ENCODE measurements at places on chromosomes 7 and 10.

GRCh38 chr10:45422207-45422865 is 48.3 kb downstream of the ALOX5 start:
- DNase-seq = no peak

DNA sequence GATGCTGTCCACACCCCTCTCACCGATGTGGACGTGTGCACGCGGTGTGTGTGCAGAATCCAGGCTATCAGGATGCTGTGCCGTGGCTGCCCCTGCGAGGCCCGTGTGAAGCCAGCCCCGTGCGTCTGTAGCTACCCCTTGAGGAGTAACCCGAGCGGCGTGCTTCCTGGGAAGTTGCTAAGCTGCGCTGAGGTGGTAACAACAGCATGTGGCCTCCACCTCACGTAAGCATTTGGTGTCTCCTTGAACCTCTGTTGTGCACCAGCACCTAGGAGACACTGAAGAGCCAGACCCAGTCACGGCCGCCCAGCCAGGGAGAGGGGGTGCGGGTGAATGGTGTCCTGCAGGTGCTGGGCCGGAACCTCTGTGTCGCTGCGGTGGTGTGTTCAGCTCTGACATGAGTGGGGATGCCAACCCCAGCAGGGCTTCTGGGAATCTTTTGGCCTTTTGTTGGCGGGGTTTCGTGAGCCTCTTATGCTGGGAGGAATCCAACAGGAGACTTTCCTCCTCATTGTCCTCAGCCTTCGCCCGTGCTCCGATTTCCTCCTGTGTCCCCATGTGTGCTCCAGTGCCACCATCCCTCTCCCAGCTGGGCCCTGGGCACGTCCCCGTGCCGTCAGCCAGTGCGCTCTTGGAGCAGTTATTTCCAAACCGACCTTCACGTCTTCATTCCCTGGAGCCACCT is 60.4 kb downstream of the DNAJB6 start:
- DNase-seq = no peak

- no peak for DNase-seq
These were observed 82.4 kb upstream of the NME8 start for GRCh38 chr7:37765872-37766525.

DNA sequence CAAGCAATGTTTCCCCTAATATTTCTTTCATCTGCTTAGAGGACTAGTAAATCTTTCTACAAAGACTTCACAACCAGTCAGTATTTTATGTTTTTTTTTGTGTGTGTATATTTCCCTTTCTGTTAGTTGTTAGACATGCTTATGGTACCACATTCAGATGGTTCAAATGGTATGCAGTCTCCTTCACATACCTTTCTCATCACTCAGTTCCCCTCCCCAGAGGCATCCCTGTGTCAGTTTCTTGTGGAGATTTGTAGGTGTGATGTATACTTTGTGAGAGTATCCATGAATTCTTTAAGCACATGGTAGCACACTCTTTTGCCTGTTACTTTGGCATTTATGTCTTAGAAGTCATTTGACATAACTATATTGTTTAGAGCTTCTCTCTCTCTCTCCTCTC is 4.4 kb downstream of the ZNF485 start:
- DNase-seq = no peak

DNA sequence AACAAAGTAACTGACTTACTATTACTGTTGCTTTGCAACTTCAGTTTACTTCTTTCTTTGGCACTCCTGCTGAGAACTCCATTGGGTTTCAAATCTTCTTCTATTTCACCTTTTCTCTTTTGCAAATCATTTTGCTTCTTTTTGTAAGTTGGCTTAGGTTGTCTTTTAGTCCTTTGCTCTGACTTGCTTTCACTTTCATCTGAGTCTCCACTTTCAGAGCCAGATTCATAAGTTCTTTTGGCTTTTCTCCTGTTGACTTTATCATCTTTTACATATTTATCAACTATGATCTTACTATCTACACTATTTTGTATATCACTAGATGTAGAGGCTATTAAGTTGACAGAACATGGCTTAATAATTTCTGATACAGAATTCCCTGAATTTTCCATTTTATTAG is 73.4 kb downstream of the NRBF2 start:
- DNase-seq = no peak

DNA sequence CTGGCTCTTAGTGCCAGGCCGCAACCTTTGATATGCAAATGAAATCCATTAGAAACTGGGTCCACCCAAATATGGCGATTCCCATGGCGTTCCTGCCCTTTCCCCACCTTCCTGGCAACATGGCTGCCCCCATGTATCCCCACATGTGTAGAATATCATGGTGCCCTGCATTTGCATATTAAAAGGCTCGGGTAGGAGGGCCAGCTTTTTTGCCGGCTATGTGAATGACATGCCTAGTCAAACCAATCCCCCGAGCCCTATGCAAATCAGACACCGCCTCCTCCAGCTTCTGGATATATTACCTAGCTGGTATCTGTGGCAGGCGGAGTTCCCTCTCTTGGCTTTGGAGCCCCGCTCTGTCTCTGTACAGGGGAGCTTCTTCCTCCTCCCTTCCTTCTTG is 18.3 kb downstream of the MMS19 start:
- DNase-seq = no peak

DNA sequence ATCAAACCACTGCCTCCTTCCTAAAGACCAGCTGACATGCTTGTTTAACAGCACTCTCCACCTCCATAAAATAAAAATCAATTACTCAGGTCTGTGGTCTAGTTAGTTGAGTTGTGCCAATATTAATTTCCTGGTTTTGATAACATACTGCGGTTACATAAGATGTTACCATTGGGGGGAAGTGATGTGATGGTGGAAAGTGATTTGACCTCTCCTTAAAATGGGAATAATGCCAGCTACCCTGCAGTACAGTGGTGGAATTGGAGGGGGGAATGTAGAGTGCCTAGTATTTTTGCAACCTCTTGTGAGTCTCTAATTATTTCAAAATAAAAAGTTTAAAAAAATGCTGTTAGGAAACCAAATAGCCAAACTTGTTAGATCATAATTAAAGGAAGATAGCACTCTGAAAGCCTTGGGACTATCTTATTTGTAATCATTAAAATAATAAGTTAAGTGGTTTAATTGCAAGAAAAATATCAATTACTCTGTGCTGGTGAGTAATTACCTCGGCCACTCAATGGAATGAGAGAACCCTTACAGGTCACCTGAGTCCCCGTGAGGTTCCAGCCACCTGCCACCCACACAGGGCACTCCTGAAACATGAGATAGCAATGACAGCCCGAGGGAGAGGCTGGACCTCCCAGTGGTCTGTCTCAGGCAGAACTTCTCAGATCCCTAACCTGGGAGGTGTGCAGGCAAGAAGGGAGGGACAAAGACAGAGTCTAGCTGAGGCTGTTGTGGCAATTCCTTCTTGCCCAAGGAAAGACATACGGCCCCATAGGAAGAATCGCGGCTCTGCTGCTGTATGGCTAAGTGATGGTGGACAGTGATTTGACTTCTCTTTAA is 94.1 kb downstream of the SH3PXD2A start:
- no peak for DNase-seq

DNA sequence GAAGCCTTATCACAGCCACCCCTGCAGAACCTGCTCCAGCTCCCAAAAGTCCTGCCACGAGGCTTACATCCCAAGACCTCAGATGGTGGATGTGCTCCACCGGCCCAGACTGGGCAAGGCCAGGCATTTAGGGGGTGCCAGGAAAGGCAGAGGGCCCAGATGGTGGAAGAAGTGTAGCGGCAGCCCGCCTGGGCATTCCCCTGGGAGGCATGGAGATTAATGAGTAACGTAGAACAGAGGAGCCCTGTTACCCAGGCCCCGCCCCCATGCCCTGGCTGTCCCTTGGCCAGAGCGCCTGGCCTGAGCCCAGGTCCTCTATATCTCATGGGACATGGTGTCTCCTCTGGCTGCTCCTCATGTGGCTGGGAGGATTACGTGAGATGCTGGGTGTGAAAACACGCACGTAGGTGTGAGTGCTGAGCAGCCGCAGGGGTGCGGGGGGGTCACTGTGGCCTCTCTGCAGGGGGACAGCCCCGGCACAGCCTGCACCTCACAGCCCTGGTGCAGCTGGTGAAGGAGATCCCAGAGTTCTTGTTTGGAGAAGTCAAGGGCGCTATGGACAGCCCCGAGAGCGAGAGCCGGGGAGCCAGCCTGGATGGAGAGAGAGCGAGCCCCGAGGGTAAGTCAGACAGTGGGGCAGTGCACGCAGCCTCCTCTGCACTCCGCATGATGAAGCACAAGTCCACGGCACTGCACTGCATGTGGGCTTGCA is 52.9 kb downstream of the ZNF467 start:
- no peak for DNase-seq

GRCh38 chr7:68866200-68866570 is 732.1 kb upstream of the AUTS2 start:
- no peak for DNase-seq

DNA sequence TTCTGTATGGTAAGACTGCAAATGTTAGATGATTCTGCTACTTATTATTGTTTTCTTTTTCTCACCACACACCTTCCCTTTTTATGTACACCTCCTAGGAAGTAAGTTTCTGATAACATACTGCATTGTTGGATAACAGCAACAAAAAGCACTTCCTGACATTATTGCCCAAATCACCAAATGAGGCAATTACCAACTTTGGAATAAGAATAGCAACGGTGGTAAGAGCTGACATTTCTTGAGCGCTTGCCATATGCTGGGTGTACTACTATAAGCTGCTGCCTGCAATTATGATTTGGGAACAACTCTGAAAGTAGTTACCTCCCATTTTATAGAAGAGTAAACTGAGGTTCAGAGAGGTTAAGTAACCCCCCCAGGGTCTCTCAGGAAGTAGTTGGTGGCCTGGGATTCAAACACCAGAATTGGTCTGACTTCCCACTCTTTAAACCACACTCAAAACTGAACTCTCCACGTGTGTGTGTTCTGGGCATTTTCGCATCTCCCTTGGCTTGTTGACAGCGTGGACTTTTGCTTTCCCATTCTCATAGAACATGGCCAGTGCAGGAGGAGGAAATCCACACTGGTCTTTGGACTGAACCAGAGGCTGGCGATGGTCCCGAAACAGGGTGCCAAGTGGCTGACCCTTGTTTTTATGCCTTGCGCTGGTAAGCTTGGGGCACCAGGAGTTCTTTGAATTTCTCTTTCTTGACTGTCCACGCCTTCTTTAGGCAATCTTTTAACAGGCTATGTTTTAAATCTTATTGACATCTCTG is 71.4 kb downstream of the TCF7L2 start:
- no peak for DNase-seq

DNA sequence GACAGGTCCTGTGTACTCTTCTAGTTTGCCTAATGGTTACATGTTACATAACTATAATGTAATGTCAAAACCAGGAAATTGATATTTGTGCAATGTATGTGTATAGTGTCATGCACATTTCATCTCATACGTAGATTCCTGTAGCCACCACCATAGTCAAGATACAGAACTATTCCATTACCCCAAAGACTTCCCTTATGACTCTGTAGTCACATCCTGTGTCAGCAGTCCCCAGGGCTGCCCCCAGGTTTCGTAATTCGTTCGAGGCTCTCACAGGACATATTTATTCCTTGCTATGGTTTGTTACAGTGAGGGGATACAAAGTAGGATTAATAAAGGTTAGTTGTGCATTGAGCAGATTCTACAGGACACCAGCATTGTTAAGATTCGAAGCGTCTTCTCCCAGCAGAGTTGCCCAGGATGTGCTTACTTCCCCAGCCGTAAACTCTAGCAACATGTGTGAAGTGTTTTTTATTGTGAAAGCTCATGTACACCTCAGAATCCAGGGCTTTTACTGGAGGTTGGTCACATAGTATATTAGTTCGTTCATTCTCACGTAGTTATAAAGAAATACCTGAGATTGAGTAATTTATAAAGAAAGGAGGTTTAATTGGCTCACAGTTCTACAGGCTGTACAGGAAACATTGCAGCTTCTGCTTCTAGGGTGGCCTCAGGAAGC is 18.6 kb downstream of the RABGEF1 start:
- DNase-seq = no peak

DNA sequence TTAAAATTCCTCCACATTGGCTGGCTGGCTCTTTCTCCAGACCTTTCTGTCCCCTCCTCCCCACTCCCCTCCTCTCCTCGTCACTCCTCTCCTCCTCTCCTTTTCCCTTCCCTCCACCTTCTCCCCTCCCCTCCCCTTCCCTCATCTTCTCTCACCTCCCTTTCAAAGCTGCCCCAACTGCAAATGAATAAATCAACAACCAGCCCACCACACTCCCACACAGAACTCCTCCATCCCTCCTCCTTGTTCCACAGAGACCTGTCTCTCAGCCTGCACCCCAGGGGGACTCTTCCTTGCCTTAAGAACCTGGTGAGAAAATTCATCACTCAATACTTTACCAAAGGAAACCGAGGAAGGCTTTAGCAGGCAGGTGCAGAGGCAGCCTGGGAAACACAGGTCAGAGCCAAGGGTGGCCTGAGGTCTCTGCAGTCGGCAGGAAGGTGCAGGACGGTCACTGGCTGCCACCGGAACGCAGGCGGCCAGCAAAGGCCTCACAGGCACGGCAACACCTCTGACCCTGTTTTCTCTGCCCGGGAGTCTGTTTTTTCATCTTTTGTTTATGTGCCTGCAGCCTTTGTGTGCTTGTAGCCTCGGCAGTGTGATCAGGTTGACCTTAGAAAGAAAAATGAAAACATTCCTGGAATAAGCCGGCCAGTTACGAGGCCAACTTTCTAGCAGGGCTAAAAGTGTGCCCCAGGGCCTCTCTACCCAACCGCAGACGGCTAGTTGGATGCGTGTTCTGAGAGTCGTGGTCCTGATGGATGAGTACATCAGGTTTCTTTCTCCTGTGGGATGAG is 207.6 kb upstream of the KLF6 start:
- no peak for DNase-seq

DNA sequence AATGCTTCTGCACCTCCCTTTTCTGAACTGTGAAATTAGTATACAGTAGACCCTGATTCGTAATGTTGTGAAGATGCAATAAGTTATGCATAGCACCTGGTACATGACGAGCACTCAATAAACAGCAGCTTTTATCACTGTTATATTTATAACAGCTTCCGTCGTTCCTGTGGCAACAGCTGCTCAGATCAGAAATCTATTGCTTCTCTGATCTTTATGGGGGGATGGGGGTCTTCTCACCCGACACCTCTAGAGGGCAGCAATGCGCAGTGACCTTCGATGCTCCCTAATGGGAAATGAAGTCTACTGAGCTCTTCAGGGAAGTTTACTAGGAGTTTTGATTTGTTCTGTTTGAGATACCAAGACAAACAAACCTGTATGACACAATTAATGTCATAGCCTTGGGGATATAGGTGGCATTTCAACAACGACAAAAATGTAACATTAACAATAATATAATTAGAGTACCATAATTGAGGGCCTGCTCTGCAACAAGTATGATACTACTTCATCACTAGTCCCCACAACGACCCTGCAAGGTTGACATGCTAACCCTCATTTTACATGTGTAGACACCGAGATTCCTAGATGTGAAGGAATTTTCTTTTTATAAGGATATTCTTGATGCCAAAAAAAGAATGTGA is 289.6 kb downstream of the SFMBT2 start:
- DNase-seq = peak; percentile 13

DNA sequence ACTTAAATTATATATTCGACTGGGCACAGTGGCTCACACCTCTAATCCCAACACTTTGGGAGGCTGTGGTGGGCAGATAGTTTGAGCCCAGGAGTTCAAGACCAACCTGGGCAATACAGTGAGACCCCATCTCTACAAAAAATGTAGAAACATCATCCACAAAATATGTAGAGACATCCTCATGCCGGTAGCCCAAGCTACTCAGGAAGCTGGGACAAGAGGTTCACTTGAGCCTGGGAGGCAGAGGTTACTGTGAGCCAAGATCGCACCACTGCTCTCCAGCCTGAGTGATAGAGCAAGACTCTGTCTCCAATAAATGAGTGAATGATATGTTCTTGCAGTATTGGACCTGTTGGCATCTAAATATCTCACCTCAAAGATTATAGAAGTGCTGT is 22.6 kb upstream of the TNS3 start:
- DNase-seq = no peak

Measured in stimulated activated CD8-positive, alpha-beta memory T cell treated with anti-CD3 and anti-CD28 coated beads, Interleukin-4, amount 100 ng/mL, for 1 hour (primary cell).